ENCODE measurements at places on chromosomes 4 and X.

DNA sequence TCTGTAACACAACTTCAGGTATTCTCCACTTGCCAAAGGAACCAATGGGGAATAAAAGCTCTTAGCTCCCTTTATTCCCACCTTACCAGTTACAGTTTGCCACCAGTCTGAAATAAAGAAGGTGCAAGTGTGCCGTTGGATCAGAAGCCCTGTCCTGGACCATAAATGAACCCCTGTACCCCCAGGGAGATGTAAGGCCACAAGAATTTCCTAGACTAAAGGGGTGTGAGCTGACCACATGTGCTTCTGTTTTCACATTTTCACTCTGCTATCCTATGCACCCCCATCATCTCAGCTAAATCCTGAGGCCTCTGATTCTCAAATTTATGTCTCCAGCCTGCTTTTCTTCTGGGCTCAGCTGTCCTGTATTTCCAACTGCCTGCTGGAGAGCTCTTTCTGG, 221.2 kb downstream of the SPRY1 start:
- no peak for DNase-seq

GRCh38 chrX:109667986-109668385, 43.0 kb upstream of the KCNE5 start:
- no peak for DNase-seq

DNA sequence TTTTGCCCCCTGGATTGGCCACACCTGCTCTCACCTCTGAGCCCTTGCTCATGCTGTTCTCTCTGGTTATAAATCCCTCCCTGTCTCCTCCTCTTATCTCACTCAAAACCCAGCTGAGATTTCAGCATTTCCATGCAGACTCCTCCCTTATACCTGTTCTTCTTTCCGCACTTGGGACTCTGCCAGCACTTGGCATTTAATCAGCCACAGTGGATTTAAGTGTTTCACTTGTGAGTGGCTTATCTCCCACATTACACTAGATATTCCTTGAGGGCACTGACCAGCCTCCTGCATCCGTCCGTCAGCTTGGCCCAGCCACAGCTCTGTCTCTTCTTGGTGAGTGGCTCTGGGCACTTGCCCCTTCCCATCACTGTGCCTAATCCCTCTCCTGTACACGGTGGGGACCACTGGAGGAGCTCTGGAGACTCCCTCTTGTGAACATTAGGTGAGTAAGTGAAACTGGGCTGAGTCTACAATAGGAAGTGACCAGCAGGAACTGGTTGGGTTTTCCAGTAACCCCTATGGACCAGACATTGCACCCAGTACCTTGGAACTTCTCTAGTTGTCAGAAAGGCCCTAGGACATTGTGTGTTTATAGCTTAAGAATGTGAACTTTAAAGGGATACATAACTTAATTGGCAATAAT, 19.9 kb downstream of the FGFBP1 start:
- no peak for DNase-seq

DNA sequence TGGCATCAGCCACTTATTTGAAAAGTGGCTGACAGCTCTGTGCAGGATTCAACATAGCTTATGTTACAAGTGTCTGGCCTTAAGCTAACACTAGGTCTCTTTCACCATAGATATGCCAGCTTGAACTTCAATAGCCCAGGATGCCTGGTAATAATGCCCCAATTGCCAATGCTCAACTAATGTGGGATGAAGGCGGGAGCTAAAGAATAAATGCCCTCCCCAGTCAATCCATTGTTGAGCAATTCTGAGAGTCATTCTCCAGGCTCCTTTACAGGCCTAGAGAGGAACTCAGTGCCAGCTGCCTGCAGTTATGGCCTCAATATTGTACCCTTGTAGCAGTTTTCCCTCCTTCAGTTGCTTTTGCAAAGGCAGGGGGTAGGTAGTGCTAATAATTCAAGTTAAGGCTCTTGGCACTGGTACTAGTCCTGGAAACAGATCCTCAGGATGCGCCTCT, 460.2 kb downstream of the GABRG1 start:
- no peak for DNase-seq

- DNase-seq, result no peak
Observed at GRCh38 chr4:42710329-42710728, 53.4 kb upstream of the ATP8A1 start.

DNA sequence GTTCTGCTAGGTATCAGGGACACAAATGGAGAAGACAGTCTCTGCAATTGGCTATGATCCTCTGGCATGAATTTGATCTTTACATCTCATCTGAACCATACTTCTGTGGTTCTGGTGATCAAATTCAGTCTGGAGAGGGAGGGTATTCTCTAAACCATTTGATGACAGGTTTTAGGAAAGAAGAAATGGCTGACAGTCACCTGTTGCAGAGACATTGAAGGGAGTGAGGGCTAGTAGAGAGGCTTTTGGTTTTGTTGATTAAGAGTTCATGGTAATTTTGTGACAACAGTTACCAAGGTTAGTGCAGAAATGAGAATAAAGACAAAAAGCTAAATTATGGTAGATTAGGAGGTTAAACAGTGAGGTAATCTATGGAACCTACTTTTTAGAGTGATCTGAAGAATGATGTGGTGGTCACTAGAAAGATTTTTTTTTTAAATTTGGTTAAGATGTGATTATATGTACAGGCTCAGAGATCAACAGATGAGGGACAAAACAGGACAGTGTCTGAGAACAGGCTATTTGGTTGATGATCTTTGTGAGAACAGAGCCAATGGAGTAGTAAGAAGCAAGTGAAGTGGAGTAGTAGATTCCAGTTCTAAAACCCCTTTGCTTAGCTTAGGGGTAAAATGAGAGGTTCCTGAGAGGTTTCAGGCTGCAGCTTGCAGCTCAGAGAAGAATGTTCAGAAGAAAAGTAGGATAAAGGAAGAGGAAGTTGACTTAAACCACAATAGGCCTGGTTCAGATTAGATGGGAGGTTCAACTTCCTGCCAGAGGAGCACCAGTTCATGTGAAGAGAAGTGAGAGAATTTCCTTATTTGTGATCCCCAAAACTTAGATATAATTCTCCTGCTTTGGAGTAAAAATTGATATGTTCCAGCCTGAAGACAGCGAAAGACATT, 34.7 kb downstream of the VSIG4 start:
- DNase-seq, result no peak

DNA sequence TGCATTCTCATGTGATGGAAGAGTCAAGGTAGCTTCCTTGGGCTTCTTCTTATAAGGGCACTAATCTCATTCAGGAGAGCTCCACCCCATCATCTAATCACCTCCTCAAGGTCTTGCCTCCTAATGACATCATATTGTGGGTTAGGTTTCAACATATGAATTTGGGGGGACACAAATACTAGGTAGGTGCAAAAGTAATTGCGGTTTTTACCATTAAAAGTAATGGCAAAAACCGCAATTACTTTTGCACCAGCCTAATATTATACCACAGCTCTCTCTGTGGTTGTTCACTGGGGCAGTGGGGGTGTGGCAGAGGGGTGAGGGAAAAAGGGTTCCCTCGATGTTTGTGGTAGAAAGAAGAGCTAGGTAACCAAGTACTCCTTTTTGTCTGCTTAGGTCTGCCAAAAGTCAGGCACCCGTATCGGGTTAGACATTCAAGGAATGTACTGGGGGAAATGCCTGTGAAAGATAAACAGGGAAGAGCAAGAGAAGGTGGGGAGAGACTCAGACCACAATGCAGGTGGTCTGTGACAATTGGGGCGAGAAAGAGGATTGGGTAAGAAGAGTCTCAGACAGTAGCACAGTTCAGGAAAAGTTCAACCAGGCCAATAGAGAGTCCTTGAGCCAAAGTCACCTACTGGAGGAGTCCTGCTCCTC, 78.9 kb upstream of the MTM1 start:
- DNase-seq, result no peak

- no peak for DNase-seq
Observed at GRCh38 chrX:153766098-153766817, 2.2 kb downstream of the PLXNB3 start.

DNA sequence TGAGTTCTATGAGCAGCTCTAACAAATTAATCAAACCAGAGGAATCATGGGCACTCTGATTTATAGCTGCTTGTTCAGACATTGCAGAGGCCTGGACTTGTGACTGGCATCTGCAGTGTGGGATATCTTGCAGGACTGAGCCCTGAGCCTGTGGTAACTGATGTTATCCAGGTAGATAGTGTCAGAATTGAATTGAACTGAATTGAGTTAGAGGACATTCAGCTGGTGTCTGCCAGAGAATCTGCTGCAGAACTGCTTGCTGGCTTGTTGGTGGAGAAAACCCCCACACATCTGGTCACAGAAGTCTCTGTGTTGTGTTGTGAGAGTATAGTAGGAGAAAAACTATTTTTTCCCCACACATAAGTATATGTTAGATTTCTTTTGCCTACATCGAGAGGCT, 42.2 kb downstream of the SMIM20 start:
- DNase-seq, result no peak

DNA sequence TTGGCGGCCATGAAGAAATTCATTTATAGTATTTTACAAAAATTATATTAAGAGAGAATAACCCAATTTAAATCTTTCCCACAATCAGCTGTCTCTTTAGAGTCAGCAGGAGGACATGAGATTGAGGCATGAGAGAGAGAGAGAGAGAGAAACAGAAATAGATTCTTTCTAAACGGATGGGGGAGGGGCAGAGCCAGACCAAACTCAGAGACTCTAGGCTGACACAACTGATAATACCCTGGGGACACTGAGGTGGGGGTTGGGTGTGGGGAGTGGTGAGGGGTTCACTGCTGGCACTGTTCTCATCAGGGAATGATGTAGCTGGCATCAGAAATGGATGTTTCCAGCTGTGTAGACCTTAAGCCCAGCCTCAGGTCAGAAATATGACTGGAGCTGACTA, 20.5 kb upstream of the HOPX start:
- no peak for DNase-seq

DNA sequence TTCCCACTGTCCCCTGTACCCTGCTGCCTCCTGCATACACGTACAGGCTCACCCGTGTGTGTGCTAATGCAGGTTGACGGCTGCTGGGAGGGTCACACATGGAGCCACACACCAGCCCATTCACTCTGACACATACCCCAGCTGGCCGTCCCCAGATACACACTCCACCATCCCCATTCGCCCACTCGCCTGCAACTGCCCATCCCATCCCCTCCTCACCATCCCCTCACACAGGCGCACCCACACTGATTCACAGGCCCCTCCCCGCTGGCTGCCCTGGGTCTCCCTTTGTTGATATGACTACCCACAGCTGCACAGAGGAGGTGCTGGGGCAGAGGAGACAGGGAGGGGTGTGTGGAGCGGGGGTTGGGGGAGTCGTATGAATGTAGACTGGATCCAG, 25.7 kb downstream of the PJA1 start:
- DNase-seq, result no peak

DNA sequence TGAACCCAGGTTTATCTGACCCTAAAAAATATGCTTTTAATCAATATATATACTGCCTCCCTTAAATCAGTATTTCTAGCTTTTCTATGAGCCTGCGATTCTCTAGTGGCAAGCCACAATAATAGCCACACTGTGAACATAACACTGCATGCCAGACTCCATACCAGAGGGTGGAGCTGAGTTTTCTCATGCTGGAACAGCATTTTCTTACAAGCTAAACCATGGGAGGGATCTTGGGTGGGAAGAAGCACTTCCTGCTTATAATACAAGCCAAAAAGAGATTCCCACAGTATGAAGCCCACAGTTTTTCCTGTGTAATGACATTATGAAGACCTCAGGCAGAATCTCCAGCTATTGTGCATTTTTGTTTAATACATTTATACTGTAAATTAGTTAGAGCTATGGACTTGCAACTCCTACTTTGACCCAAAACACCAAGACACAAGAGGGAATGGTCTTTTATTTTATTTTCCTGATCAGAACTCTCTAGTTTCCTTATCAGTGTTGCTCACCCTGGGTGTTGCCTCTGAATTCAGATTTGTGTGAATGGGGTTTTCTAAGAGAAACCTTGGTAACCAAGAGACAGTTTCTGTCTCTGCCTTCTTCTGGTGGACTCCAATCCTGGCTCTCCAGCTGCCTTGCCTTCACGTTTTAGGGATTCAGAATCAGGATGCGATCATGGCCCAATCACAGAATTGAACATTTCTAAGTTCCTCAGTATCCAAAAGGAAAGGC, 74.5 kb upstream of the EOLA2 start:
- DNase-seq, result no peak

GRCh38 chrX:126170720-126171119, 4.6 kb upstream of the DCAF12L2 start:
- DNase-seq, result no peak

GRCh38 chr4:13612569-13612968, 15.0 kb downstream of the BOD1L1 start:
- no peak for DNase-seq

DNA sequence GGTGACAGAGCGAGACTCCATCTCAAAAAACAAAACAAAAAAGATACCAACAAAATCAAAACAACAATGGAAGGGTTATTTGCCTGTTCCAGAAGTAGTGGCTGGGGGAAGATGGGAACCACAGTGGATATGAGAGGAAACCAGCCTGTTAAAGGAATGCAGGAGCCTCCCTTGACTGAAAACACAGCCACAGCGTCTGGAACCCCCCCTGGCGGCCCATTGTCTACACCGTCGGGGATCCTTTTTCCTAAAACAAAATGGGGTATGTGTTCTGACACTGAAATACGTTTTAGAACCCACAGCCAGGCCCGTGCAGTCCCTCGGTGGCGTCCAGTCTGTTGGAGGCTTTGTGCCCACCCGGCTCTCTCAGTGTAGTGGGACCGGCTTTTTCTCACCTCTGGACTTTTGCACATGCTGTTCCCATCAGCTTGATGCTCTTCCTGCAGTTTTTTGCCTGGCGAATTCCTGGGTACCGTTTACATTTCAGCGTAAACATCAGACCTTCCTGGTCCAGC, 19.6 kb downstream of the PIGG start:
- no peak for DNase-seq

DNA sequence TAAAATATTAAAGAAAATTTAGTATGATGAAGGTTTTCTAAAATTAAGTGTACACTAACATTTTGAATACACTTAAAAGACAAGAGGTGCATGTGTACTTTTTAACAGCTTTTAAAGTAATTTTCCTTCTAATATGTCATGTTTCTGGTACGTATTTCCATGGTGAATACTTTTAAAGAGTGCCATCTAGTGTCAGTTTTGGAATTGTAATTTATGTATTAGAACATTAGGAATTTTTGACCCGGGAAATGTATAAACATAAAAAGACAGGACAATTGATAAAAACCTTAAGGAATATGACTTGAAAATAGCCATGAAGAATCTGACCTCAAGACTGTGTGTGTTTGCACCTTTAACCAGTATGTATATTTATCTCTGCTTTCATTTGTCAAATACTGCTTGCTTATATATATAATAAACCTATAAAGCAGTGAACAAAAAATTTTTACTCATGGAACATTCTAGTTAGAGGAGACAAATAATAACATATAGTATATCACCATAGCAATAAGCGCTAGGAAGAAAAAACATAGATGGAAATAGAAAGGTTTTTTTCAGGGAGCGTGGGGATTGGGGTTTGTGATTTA, 7.2 kb downstream of the GSTCD start:
- DNase-seq, result no peak

- DNase-seq, result no peak
Observed at GRCh38 chr4:150236626-150237025, 158.4 kb downstream of the DCLK2 start.

DNA sequence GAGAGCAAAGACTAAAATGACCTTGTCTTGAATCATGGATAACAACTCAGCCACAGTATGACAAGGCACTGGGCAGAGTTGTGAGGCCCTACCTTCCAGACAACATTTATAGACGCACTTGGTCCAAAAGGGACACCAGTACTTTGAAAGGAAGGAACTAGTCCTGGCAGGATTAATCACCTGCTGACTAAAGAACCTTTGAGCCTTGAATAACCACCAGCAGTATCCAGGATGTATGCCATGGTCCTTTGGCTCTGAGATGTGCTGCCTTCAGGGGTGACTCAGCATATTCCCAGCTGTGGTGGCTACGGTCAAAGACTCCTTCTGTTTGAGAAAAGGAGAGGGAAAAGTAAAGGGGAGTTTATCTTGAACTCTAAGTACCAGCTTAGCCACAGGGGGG, 118.1 kb upstream of the PRR32 start:
- DNase-seq, result no peak
